AG09319 (cell line): ENCODE measurements at places on chromosomes 16 and 17.
A peak's percentile ranks its signal among the peaks of the same experiment; 100 is the strongest.

GRCh38 chr17:74623693-74624093, at the start of gene CD300E:
Gene CD300E, minus strand, starts transcription at chr17:74623738. Its CDS starts 117 bp downstream, at chr17:74623621.
- DNase-seq = no peak

GRCh38 chr16:11672206-11673090, 4.2 kb downstream of the SNN start:
- no peak for DNase-seq

- no peak for DNase-seq
Observed at GRCh38 chr17:78905116-78905515, 2.1 kb upstream of the CEP295NL start.

- DNase-seq = no peak
Observed at GRCh38 chr16:2804728-2805127, 6.5 kb downstream of the PRSS41 start.

- no peak for DNase-seq
Observed at GRCh38 chr16:50668368-50669008, 12.6 kb downstream of the SNX20 start.

DNA sequence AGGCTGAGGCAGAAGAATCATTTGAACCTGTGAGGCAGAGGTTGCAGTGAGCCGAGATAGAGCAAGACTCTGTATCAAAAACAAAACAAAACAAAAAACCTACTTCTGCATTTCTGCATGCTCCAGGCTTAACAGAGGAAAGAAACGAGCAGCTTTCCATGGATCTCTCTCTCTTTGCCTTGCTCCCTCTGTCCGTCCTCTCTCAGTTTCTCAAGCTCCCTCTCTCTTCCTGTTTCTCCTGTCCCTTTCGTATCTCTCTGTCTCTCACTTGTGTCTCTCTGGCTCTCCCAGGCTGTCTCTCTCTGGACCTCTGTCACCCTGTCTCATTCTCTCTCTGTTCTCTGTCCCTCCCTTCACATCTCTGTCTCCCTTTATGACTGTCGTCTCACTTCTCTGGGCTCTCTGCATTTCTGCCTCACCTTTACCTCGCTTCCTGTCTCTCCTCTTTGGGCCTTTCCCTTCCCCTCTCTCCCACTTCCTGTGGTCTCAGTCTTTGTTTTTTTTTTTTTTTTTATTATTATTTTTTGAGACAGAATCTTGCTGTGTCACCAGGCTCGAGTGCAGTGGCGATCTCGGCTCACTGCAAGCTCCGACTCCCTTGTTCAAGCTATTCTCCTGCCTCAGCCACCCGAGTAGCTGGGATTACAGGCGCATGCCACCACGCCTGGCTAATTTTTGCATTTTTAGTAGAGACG, 4.1 kb upstream of the PITPNA start:
- DNase-seq = no peak

- no peak for DNase-seq
Observed at GRCh38 chr17:27526604-27527002, 70.4 kb downstream of the KSR1 start.

GRCh38 chr17:10727192-10727591, 2.6 kb downstream of the TMEM220 start:
- DNase-seq = no peak

GRCh38 chr16:29030086-29030840, 45.4 kb downstream of the LAT start:
- no peak for DNase-seq

- DNase-seq = no peak
Observed at GRCh38 chr16:29808219-29808900, 2.0 kb downstream of the MAZ start.

DNA sequence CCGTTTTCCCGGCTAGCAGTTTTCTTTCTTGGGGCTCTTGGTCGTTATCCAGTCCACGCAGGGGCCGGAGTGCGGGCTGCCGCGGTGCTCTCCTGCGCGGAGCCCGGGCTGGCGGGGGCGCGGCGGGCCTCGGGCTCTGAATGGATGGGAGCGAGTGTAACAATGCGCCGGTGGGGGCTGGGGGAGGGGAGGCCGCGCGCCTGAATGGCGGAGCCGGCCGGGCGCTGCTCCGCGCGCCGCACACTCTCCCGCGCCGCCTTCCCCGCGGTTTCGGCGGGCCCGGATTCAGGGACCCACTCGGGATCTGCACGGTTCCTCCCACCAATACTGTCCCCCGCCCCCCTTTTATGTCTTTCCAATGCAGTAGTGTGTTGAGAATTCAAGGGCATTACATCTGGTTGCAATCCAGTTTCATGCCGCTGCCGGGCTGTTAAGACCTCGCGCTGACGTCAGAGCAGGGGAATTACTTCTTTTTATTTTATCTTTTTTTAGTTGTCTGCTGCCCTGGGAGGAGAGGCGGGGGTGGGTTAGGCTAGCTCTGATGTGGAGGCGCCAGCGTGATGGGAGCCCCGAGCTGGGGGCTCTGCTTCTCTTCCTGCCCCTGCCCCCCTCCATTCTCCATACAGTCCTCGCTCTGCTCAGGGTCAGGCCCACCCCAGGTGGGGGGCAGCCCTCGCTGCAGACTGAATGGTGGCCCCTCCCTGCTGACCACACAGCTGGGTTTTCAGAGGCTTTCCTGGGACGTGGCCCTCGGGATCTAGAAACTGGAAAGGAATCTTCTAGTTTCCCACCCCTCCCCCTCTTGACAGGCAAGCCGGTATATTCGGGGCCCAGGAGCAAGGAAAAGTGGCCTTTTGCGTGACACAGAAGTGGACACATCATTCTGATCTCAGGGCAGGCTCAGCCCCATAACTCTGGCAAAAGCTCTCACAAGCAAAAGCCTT, 1.8 kb downstream of the RAI1 start:
- peak; percentile 73 for DNase-seq

GRCh38 chr16:54283725-54284318, 2.8 kb downstream of the IRX3 start:
- DNase-seq = no peak

DNA sequence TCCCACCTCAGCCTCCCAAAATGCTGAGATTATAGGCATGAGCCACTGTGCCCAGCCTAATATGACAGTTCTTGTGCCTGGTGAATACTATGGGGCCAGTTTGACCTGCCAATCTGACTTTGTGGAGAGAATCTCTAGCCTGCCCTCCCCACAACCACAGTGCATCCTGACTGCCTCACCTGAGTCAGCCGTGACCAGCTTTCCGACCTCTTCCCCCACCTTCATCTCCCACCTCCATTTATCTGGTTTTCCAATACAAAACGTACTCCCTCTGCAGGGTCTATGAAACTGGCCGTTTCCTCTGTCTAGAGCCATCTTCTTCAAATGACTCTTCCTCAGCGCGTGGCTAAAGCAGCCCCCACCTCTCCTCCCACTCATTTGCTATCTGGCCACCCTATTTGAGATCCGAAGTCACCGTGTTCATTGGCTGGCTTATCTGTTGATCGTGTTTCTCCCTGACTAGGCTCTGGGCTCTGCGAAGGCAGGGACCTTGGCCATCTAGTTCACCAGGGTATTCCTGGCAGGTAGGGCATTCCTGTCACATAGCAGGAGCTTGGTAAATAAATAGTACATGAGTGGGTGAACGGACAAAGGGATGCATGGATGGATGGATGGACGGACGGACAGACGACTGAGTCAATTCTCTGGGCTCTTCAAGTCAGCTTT, 22.3 kb upstream of the PLLP start:
- DNase-seq = no peak

GRCh38 chr16:78094166-78094565, 5.3 kb upstream of the WWOX start:
- no peak for DNase-seq

GRCh38 chr16:31350275-31351005, 4.5 kb upstream of the ITGAX start:
- no peak for DNase-seq

DNA sequence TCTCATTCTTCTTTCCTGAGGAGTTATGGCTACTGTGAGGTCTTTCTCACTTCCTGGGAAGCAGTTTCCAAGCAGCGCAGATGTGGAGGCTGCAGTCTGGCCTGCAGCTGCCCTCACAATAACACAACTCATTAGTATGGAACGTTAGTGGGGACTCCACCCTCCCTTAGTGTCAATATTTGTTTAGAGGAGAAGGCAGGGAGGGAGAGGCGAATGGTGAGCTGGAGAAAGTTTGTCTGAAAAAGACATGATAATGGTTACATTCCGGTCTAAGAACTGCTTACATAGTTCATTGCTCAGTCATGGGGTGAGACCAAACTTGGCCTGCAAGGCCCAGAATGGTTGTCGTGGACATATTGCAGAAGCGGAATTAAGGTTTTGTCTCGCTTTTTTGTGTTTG, 170.2 kb downstream of the HS3ST3B1 start:
- peak; percentile 79 for DNase-seq

GRCh38 chr16:50578137-50578536, 29.9 kb downstream of the NKD1 start:
- DNase-seq = no peak

DNA sequence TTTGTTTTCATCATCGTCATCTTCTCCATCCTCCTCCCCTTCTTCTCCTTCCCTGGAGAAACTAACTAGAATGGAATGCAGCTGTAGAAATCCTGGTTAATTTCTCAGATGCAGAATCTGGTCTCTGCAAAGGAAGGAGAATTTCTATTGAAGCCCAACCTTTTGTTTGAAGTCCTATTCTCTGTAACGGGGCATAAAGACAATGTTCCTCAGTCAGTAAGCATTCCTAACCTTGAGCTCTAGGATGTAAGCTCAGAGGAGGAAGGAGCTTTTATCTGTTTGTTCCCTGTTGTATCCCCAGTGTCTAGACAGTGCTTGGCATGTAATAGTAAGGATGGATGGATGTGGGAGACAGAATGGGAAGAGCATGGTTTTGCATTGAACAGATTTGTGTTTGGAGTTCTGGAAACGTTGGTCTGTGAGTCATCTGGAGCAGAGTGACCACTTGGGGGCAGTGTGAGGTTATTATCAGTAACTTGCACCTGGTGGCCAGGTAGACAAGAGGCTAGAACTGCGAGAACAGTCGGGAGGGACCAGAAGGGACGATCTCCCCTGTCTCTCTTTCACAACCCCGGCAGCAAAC, 363.7 kb downstream of the SNX29 start:
- no peak for DNase-seq

GRCh38 chr17:7912927-7913524, 3.1 kb downstream of the RNF227 start:
- peak; percentile 56 for DNase-seq

DNA sequence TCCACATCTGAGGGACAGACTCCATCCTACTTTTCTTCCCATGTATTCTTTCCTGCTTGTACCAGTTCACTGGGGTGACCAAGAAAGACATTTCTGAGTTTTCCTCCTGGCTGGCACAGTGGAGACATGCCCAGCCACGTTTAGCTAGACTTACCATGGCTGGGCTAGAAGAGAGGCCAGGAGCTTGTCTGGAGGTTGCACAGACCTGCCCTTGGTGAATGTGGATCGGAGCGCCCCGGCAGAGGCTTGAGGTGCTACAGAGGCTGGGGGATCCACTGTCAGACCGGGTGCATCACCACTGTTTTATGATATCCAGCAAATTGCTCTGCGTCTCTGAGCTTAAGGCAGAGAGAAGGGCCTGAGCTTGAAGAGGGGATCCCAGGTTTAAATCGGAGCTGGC, 3.5 kb downstream of the IL4R start:
- no peak for DNase-seq

DNA sequence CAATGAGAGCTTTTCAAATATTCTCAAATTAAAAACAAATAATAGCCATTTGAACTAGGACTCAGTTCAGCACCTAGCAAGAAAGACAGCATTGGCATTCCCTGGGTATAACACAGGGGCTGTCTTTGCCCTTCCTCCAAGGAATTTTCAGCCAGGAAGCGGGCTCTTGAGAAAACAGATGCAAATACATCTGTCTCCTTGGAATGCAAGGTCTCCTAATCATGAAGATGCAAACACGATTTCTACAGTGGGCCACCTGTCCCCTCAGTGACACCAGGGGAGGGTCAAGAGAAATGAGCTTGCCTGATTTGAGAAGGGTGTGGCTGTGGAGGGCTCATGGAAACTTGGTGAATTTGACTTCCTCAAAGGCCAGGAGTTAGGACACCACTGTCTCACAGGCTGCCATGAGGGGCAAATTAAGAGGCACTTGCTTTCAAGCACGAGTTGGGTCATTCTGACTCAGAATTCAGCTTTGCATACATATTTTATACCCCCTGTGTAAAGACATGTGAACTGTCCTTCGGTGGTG, 24.5 kb upstream of the SUPT4H1 start:
- no peak for DNase-seq

GRCh38 chr17:41383690-41384089, 1.6 kb upstream of the KRT34 start:
- no peak for DNase-seq

GRCh38 chr16:80899809-80900592, 95.6 kb upstream of the CDYL2 start:
- peak; percentile 30 for DNase-seq

GRCh38 chr17:27506348-27507218, 50.3 kb downstream of the KSR1 start:
- DNase-seq = no peak

DNA sequence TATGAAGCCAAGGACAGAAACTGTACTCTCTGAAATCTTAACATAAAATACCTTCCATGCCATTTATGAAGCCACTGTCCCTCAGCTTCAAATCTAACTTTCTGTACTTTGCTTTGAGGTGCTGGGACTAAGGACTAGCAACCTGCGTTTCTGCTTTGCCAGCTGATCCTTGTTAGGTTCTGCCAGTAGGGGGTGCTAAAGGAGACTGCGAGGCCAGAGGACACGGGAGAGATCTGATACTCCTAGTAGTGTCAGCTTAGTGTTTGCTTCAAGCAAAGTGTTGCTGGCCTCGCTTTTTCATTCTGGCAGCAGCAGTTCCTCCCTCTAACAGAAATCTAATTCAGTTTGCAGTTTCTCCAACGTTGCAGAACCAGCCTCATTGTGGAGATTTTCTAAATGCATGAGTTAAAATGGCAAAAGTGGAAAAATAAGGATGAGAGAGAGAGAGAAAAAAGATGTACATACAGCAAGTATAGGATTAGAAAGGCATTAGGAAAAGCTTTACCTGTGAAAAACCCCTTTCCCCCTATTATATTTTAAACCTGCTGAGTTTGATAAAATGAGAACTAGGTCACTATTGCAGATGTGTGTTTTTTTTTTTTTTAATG, 297.5 kb downstream of the CA10 start:
- no peak for DNase-seq

DNA sequence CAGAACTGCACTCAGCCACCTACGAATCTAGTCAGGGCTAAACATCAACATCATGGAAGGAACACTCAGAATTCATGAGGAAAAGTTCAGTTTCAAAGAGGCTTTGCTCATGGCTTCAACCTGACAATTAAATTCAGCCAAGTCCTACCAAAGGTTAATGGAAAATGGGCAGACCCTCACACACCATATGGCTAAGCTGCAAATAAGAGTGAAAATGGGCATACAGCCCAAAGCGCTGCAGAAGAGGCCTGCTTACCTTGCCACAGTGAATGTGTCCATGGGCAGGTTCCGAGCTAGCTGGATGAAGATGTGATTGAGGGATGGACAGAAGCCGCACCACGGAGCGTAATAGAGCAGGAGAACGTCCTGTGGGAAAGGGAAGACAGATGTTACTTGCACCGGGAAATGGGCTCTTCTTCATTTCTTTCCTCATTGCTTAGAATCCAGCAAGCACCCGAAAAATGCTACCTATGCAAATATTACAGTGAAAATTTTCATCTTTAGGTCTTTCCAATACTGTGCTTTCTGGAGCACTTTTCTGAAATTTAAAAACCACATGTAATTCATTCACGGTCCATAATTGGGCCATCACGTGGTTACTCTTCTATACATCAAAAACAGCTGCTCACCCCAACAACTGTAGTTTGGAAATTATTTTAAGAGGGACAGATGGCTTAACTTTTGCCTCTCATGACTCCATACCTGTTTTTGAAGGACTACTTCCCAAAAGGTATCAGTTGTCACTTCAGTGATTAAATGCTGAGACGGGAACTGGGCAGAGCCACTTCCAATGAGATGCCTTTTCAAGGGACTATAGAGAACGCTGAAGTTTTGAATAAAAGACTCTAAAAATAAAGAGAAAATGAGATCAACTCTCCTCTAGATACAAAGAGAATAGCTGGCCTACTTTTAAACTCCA, 19.6 kb downstream of the SNN start:
- no peak for DNase-seq
